Stimulated activated CD8-positive, alpha-beta memory T cell treated with anti-CD3 and anti-CD28 coated beads, Interleukin-2, amount 100 ng/mL, for 1 hour (primary cell): ENCODE measurements at places on chromosomes 12 and 14.

DNA sequence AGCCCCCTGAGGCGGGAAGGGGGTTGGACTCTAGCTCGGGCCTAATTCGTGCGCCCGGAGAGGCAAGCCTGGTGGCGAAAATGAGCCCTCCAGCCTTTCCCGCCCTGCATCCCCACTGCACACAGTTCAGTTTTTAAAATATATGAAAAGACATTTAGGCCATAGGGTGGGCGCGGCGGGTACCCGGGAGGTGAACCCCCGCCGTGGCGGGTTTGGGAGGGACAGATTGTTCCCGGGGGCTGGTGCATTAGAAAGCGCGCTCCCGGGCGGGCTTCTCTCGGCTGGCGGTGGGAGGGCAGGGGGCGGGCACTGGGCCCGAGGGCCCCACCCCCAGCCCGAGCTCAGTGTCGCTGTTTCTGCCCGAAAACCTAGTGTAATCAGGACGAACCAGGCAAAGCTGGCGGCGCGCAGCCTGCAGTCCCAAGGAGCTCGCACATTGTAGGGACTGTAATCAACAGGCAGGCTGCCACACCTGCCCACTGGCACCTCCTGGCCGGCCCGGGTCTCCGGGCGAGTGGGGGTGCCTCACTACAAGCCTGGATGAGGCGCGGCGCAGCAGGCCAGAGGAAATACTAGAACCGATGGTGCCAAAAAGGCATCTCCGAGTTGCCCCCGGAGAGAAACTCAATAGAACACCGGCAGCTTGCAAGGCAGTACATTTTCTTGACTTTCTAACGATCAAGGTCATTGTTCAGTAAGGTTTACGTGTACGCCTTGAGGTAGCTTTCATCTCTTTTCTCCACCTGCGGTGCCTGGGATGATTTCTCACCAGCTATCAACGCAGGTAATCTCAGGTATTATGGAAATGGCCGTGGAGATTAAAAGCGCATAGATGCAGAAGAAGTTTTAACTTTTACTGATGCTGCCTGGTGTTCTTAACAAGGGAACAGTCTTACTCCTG, 764 bp upstream of the SPTB start:
- DNase-seq = no peak

GRCh38 chr12:4587108-4587507, 25.1 kb downstream of the DYRK4 start:
- no peak for DNase-seq

GRCh38 chr14:85421186-85421877, 108.6 kb upstream of the FLRT2 start:
- DNase-seq = no peak

GRCh38 chr12:29792853-29793252, 9.1 kb upstream of the TMTC1 start:
- no peak for DNase-seq

DNA sequence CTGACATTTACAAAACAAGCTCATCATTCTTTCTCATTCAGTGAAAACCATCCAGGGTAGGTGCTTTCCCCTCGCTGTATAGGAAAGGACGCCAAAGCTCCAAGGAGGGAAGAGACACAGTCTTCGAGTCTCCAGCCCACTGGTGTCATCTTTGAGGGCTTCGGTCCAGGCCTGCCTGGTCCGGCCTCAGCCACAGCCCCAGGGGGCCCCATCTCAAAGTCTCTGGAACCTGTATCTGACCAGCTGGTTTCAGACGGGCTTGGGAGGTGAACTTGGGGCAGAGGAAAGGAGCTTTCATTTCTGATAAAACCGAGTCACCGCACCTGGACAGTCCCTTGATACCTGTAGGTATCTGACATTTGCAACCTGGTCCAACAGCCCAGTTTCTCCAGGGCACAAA, 229.5 kb upstream of the RTL1 start:
- DNase-seq = no peak

DNA sequence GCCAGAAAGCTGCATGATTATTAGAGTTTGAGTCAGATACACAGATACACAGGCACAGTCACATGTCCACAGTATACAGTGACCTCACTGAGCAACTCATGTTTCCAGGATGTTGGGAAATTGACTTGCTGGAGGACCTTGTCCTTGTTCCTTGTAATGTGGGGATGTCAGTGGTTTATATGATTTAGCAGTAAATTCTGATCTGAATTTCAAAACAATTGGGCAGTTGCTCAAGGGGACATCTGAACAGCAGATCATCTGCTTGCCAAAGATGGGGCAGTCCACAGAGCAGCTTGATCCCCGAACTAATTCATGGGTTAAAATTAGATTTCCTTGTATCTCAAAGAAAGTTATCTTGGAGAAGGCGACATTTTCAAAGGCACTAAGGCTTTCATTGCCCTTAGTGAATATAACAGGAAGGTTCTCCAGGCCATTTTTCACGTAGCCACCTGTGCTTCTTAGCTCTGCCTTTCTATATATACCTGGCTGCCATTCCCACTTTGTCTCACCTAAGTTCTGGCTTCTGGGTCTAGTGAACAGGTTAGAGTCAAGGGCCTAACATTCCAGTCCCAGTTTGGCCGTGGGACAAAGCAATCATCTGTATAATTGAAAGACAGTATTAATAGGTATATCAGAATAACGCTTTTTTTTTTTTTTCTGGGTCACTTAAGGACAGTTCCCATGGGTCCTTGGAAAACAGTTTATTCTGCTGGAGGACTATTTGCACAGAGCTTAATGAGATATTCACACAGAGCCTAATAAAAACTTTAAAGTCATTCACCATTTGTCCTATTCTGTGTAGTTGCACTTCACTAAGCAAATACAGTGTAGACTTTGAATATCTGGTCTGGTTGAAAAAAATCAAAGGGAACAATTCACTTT, 64.9 kb upstream of the STRN3 start:
- DNase-seq = no peak

DNA sequence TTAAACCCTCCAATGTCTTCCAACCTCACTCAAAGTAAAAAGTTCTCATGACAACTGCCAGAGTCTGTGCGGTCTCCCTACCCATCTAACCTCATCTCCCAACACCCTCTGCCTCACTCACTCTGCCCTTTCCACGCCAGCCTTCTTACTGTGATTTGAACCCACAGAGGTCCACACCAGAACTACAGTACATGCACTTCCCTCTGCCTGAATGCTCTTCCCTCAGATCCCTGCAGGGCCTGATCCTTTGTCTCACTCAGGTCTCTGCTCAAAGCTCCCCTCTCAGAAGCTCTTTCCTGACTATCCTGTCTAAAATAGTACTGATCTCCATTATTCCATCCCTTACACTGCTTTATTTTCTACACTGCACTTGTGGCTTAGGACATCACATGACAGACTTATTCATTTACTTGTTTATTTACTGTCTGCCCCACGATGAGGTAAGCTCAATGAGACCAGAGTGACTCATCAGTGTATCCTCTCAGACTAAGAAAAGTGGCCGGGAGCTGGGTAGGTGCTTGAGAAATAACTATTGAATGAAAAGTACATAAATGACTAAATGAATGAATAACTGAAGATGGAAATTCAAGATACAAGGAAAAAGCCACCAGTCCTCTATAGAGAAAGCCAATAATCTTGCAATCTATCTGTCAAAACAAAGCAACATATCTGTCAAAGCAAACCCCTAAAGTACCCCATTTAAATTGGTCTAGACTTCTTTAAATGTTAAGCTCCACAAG, 17.1 kb downstream of the POMT2 start:
- DNase-seq = no peak

DNA sequence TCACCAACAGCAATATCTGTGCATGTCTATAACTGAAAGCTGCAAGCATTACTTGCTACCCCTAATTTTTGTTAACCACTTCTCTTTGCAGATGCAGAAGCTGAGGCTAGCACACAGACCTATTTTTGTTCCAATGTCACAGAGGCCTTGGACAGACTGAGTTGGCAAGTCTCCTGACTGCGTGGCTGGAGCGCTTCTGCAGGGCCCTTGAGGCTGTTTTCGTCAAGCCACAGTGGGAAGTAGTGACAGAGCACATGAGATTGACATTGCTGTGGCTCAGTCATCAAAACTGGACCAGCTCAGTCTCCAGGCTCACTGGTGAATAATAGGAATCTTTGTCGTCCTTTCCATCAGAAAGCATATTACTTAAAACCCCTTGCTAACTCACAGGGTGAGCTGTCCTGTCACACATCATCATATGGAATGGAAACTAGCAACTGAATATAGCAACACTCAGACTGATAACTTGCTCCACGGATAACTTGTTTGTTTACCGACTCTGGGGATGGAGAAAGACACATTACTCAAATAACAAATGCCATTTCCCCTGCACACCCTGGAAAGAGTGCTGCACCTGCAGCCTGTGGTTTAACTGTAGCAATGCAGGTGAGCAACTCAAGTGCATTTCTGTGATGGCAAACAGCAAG, 43.6 kb upstream of the DDX11 start:
- DNase-seq = no peak

- no peak for DNase-seq
These were observed 29.3 kb upstream of the PPP1R12A start for GRCh38 chr12:79964100-79964627.

GRCh38 chr14:24700511-24700910, 66.5 kb upstream of the GZMB start:
- DNase-seq = no peak

DNA sequence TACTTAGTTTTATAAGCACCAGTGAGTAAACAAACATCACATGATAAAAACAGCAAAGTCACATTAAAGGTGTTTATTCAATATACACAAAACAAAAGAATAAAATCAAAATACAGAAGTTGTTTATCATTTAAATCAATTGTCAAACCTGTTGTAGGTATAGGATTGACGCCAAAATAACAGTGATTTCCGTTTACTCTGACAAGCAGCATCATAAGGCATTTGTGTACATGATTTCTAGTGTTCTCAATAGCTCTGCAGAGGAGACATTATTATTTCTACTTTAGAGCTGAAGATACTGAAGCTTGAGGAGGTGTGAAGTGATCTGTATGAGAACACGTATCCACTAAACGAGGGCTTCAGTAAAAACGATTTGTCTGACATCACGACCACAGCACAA, 171.9 kb downstream of the CCDC59 start:
- DNase-seq = no peak

GRCh38 chr14:60482743-60483142, 3.1 kb downstream of the C14orf39 start:
- DNase-seq = no peak

GRCh38 chr12:38601949-38602348, 285.4 kb downstream of the ALG10B start:
- no peak for DNase-seq

DNA sequence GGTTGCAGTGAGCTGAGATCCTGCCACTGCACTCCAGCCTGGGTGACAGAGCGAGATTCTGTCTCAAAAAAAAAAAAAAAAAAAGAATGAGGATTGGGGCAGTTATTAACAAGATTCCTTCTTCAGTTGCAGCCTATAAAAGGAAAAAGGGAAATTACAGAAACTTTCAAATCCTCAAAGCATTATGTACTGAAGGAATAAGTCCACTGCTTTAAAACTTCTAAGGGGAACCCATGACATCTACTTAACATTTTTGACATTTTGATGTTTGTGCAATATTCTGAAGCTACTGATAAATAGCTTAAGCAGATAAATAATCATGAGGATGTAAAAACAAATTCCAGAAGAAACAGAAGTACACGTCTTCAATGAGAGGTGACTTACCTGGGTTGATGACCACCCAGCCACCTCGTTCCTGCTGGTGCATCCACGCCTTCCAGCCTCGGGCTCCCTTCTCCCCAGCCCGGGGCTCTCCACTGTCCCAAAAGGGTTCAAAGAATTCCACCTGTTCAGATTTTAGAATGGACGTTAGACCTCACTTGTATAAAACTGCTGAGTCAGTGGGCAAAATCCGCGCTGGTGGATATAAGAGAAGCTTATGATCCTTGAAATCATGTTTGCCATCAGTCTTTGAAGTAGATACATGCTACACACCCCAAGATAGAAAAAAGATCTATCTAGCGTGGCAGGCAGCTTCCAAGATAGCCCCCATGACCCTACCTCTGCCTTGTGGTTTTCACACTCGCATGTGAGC, 33.7 kb downstream of the NRDE2 start:
- DNase-seq = no peak

DNA sequence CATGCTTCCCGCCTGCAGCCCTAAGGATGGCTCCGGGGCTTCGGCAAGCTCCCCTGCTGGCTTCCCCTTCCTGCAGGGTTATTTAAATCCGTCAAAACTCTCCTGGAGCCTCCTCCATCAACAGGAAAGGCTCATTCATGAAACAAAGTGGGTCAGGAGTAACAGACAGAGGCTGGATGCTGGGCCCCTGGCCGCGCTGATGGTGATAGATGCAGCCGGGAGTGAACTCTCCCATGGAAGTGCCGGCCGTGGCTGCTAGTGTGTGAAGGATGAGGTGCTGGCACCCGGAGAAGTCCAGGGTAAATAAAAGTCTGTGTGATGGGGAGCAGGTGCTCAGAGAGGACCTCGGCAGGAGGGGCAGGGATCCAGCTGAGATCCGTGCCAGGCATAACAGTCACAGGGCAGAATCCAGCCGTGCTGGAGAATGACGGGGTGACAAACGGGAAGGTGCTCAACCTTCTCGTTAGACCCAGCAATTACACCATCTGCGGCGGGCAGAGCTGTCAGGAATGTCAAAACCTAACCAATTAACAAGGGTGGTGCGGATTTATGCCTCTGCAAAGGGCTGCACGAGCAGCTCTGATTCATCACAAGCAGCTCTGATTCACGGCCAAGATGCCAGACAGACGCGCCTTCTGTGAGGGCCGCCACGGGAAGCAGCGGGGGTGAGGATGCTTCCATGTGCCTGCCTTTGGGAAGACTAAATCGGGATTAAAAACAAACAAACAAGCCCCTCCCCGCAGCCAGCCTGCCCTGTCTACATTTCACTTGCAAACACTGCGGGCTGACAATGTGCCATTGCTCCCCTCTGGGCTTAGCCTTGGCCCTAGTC, 55.6 kb downstream of the SYNE3 start:
- DNase-seq = no peak

DNA sequence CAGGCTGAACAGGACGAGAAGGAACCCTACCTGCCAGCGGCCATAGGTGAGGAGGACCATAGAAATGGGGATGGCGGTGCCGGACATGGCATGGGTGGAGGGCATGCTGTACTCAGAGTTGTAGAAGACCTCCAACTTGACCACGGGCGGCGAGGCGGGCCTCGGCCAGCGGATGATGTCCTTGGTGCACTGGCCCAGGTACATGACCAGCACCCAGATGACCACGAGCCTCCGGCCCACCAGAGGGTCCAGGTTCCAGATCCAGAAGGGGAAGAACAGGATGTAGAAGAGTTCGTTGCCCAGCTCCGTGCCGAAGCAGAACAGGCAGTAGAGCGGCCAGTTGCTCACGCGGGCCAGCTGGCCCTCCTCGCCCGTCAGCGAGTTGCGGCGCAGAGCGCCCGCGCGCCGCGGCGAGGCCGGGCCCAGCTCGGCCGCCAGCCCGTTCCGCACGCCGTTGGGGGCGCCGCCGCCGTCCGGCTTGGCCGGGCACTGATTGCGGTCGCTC, 582 bp downstream of the SGPP1 start:
- DNase-seq = no peak

- DNase-seq = no peak
These were observed 121.6 kb downstream of the NCOR2 start for GRCh38 chr12:124445826-124446225.
